ENCODE measurements at places on chromosomes 6 and 20.

GRCh38 chr6:79796197-79796596 lies 151.2 kb downstream of the ELOVL4 start:
- DNase-seq = no peak

GRCh38 chr6:143093290-143093689 lies 32.6 kb downstream of the AIG1 start:
- DNase-seq = no peak

- no peak for DNase-seq
Measured at GRCh38 chr20:57980506-57980905, 247.9 kb downstream of the ANKRD60 start.

DNA sequence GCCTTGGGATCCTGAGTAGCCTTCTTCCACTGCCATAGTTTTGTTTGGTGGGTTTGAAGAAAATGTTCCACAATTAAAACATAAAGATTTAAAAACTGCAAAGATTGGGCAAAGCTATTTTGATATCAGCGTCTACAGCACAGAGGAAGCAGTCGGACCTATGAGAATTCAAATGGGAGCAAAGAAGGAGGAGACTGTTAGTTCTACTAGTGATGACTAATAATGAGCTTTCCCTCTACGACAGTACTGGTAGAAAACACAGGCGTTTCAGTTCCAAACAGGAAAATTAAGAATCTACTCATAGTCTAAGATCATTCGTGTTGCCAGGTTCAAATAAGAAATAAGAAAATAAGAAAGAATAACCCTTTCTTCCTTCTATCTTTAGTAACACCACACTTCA lies 121.2 kb downstream of the INSM1 start:
- no peak for DNase-seq

- DNase-seq = no peak
Measured at GRCh38 chr20:62918147-62918546, 8.2 kb downstream of the DIDO1 start.

DNA sequence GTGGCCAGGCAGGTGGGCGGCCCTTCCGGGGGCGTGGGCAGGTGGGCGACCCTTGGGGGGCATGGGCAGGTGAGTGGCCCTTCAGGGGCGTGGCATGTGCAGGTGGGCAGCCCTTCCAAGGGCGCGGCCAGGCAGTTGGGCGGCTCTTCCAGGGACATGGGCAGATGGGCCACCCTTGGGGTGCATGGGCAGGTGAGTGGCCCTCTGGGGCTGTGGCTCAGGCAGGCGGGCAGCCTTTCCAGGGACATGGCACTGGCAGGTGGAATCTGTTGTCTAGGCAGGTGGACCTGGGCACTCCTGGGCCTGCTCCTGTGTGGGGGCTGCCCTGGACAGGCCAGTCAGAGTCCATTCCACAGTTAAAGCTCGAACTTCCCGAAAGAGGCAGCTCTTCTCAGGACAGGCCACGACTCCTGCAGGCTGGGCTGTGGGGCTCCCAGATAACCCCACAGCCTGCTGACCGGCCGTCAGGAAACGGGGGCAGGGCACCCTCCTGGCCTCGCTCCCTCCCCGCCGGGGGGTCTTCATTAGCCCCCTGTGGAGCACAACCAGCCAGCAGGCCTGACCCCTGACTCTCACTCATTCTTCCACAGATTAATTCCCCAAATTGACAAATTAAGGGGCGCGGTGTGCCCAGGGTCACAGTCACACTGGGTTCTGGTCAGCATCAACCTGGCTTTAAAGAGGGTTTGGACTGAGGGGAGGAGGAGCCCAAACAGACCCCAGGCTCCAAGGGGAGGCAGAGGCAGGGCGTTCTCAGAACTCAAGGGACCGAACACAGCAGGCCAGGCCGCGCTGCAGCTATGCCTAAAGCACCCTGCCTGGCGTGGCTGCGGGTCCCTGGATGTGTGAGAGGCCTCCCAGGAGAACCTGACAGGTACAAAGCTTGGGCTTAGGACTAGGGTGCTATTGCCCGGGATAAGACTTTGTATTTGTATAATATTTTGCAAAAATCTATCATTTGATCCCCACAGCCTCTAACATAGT lies 130.0 kb downstream of the DLL1 start:
- no peak for DNase-seq

DNA sequence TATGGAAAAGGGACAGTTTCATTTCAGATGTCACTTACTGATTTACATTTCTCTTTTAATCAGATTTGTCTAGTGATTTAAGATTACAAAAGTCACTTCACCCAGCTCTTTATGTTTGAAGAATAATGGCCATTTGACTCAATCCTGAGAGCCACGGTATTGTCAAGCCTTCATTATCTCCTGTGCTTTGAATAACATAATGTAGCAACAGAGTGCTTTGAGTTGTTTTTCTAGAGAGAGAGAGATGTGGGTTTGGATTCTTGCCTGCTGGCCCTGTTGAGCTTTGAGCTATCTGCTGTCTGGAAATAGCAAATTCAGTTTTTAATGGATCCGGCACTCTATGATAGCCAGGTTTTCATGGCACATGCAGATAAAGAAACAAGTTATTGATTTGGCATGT lies 478.4 kb upstream of the SOX4 start:
- peak; percentile 50 for DNase-seq

GRCh38 chr20:24437196-24438082 lies 32.0 kb upstream of the SYNDIG1 start:
- no peak for DNase-seq

DNA sequence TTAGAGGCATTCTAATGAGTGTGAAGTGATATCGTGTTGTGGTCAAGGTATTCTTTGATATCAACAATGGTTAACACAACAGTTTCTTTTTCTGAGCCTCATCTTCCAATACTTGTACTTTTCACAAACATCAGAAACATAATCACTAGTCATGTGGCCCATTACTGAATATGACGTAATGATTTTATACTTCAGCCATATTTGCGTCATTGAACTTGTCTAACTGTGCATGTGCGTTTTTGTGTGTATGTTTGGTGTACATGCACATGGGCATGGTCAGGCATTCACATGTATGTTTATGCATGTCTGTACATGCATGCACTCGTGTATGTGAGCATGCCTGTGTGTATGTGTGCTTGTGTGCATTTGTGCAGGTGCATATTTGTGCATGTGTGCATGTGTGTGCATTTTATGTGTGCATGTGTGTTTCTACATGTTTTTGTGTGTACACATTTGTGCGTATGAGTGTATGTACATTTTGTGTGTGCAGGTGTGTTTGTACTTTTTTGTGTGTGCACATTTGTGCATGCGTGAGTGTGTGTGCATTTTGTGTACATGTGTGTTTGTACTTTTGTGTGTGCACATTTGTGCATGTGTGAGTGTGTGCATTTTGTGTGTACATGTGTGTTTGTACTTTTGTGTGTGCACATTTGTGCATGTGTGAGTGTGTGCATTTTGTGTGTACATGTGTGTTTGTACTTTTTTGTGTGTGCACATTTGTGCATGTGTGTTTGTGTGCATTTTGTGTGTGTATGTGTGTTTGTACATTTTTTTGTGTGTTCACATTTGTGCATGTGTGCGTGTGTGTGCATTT lies 29.4 kb downstream of the PRR18 start:
- no peak for DNase-seq

- no peak for DNase-seq
Measured at GRCh38 chr6:109458774-109459531, 3.4 kb upstream of the MICAL1 start.

- DNase-seq = peak; percentile 28
Measured at GRCh38 chr6:109526905-109527628, 44.0 kb upstream of the ZBTB24 start.

- no peak for DNase-seq
Measured at GRCh38 chr6:119535332-119535731, 185.8 kb upstream of the MAN1A1 start.

DNA sequence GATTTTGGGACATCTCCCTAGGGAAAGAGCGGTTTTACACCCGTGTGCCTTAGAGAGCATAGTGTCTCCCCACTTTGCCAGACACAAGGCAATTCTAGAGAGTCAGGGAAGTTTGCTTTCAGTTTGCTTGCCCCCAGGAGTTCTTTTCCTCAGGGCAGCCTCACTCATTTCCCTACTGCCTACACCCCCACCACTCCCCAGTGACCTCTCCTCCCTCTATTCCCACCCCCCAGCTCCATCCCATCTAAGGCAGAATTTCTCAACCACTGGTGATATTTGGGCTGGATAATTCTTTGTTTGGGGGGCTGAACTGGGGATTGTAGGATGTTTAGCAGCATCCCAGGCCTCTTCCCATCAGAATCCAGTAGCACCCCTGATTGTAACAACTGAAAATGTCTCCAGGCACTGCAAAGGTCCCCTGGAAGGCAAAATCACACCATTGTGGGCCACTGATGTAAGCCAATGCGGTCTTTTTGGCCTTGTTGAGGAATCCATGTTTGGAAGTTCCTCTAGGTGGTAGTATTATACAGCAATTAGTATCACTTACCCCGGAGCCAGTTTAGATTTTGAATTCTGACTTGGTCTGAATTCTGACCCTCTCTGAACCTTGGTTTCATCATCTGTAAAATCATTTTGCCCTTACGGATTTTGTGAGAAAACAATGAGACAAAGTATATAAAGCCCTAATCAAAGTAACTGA lies 1.3 kb downstream of the EPPIN start:
- DNase-seq = no peak

- DNase-seq = no peak
Measured at GRCh38 chr20:41408986-41409385, 42.4 kb upstream of the EMILIN3 start.

DNA sequence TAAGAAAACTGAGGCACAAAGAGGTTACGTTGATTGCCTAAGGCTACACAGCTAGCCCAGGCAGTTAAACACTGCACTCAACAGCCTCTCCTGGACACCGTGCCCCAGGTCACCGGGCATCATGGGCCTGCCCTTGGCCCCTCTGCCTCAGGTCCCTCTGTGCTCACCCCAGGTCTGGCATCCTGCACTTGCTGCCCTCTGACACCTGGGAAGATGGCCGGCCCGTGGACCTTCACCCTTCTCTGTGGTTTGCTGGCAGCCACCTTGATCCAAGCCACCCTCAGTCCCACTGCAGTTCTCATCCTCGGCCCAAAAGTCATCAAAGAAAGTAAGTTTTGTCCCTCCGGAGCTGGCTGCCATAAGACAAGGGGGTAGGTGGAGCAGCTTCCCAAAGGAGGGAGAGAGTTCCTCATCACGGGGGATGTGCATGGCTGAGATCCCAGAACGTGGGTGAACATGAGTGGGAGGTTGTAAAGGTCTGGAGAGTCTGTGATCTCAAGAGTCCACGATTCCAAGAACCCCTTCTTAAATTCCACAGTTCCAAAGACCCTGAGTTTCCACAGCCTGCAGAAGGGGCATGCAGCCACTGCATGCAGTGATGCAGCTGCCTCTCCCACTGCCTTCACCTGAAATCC lies 3.0 kb downstream of the BPIFB1 start:
- DNase-seq = no peak

- DNase-seq = no peak
Measured at GRCh38 chr6:136790411-136791295, 1.6 kb downstream of the MAP3K5 start.

- DNase-seq = no peak
Measured at GRCh38 chr6:146433881-146434731, 109.5 kb upstream of the RAB32 start.

DNA sequence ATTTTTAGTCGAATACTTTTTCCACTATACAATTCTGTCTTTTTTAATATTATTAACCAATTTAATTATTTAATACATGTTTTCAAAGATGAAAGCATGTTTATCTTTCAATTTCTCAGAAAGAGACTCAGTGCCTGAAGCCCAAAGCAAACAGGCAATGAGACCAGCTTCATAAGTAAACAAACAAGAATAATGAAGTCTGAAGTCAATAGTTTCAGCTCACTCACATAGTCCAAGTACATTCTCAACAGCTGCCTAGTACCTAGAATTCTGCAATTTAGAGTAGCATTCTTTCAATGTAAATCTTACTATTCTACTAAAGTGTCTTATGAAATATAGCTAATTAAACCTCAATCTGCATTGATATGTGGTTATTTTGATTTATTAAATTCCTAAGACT lies 626.5 kb upstream of the NRSN1 start:
- no peak for DNase-seq

GRCh38 chr20:39036851-39037250 lies 74.7 kb downstream of the DHX35 start:
- no peak for DNase-seq

DNA sequence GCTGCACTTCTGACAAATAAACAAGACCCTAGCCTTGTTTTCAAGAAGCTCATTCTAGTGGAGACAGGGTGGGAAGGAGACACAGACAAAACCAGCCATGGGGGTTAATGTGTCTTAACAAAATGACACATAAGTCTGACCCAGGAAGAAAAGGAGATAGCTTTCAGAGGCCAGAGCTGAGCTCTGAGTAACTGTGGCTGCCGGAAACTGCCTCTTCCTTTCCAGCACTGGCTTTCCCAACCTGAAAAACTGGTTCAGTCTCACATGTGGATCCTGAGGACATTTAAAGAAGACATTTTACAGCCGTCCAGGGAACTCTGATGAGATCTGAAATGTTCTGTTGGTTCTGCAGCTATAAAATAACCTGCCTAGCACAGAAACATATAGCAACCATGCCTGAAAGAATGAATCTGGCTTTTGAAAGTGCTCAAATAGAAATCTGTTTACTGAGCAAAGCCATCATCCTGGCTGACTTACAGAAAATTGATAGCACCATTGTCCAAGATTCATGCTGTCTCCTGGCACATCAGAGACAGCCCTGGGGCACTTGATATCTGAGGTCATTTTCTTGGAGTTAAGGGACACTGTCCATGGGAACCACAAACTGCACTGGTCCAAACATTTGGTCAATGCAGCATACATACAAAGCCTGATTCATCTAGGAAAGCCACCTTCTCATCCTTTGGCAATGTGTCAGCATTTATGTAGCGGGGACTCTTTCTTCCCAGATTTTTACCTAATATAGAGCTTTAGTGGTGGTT lies 83.2 kb upstream of the PAX1 start:
- no peak for DNase-seq

- peak; percentile 90 for DNase-seq
Measured at GRCh38 chr6:159726918-159727716, at the start of gene WTAP. Gene WTAP (plus strand): TSS chr6:159727506. CDS start chr6:159736266, 8,760 bp downstream.

- DNase-seq = no peak
Measured at GRCh38 chr6:160832422-160832821, 130.4 kb downstream of the PLG start.

DNA sequence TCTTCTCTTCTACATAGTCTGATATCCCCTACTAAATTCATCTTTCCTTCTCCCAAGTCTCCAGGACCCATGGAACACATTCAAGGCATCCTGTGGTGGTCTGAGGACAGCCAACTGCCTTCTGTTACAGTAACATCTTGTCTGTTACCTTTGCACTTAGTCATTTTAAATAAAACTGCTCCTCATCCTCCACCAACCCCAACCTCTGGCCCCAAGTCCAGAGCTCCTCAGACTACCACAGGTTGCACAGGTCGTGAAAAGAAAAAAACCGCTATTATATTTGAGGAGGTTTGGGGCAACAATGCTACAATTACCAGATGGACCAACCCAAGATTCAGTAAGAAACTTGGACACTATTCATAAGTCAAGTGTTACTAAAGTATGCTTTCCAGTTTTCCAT lies 49.9 kb downstream of the MAN1A1 start:
- DNase-seq = no peak

GRCh38 chr6:13027207-13027606 lies 301.1 kb downstream of the TBC1D7 start:
- DNase-seq = no peak

All from NCI-H2107 (cell line).